Fibroblast of skin of right biceps (primary cell): ENCODE measurements at places on chromosomes 4 and X.

- DNase-seq, result peak; percentile 98
Observed at GRCh38 chrX:150200820-150201287, 162.3 kb upstream of the MAMLD1 start.

DNA sequence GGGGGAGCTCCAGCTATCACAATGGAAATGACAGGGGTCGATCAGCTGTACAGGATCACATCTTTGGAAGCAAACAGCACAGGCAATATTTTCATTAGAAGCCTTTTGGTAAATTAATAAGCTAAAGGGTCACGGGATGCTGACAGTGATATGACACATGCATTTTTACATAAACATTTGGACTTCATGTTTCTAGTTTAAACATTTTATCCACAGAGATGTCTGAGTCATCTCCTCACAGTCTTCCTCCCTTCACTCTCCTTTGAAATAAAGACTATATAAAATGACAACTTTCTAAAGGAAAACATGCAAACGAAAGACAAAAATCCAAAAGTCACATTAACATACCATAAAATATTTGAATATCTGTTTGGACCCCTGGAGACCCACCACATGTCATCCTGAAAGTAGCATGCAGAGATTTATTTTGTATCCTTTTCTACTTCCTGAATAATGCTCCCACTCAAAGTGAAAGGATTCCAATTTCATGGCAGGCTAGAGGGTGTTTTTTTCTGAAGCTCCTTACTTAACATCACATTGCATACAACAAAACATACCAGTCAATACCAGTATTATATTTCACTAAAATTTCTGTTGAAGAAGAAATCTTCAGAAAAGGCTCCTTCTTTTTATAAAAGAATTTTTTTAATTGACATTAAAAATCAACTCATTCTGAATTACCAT lies 200.1 kb upstream of the PPARGC1A start:
- DNase-seq, result peak; percentile 85

GRCh38 chr4:120007896-120008436 lies 58.7 kb downstream of the MAD2L1 start:
- no peak for DNase-seq

DNA sequence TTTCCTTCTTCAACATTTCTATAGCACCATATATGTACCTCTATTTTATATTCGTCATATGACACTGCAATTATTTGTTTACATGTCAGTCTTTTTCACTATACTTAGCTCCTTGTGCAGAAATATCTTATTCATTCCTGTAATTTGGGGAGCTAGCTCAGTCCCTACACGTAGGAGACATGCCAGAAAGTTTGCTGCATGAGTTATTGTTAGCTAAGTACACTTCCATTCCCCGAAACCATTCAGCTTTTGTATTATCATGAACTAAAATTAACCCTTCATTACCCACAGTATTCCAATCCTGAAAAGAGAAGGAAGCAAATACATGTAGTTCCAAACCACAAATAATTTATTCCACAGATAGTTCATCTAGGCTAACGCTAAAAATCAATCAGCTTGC lies 10.2 kb downstream of the CBR4 start:
- no peak for DNase-seq

GRCh38 chrX:119870626-119871131 lies 854 bp downstream of the RNF113A start:
- DNase-seq, result peak; percentile 47

DNA sequence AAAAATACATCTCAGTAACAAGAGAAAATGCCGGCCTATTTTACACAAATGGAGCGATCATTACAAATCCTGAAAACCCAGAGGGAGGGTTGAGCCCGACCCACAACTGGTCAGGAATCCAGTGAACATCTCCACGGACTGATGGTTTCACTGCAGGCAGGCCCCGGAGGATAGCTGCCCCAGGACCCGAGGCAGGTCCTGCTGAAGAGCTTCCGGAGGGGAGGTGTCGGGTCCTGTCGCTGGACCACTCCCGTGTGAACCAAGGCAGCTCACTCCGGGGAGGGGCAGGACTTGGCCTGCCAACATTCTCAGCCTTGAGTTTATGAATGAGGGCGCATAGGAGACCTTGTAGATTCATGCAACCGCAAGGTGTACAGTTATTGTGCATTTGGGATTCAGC lies 4.8 kb upstream of the CRMP1 start:
- no peak for DNase-seq
